ENCODE measurements at places on chromosomes 11 and 22. TPM values are rescaled to one million over a fixed set of nuclear protein-coding genes. Genes with fewer than 3 reads are reported as not detected.

GRCh38 chr11:78549624-78550409, 24.8 kb downstream of the NARS2 start:
- DNase-seq, result no peak

GRCh38 chr22:25383892-25384291, 164.5 kb downstream of the CRYBB2 start:
- DNase-seq, result no peak

DNA sequence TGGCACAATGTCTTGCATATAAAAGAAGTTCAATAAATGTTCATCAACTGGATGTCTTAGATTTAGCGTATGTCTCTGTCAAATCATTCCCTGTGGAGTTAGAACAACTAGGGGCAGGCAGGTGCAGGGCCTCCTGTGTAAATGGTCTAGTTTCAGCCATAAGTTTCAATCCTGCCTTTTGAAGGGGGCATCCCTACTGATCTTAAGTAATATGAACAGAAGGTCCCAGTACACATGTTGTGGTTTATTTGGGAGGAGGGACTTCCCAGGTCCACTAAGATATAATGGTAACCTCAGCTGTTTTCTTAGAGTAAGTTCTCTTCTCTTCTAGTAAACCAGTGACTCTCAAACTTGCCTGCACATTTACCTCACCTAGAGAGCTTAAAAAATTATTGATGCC, 19.8 kb downstream of the TTC12 start:
- DNase-seq, result no peak

DNA sequence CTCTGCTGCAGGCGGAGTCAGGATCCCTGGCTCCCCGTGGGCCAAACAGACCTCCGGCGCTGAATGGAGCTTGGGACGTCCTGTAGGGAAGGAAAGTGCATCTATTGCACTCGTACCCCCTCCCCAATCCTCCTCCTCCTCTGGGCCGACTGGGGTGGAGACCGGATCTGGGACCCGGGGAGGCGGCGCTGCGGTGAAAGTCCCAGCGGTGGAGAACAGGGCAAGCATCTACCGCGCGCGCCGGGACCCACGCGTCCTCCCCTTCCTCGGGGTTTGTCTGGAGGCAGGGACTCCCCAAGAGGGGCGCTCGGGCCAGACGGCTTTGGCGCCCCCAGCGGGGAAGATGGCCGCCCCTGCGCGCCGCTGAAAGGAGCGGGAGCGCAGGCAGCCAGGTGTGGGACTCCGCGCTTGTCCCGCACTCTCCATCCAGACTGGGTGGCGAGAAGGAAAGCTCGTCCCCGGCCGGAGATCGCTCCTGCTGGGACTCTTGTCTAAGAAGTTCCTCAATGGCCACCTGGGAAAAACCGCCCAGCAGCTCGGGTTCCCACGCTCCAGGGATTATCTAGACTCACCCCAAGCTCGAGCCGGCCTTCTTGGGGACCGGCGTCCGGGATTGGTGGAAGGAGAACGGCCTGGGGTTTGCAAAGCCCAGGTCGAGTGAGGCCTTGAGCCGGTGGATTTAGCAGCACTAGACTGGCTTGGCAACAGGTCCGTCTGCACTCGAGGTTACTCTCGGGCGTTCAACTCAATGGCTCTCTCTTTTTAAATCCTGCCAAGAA, 718 bp downstream of the FADS2 start:
- DNase-seq, result peak; percentile 67

- no peak for DNase-seq
These were observed 64.4 kb downstream of the CD82 start for GRCh38 chr11:44629732-44630345.

DNA sequence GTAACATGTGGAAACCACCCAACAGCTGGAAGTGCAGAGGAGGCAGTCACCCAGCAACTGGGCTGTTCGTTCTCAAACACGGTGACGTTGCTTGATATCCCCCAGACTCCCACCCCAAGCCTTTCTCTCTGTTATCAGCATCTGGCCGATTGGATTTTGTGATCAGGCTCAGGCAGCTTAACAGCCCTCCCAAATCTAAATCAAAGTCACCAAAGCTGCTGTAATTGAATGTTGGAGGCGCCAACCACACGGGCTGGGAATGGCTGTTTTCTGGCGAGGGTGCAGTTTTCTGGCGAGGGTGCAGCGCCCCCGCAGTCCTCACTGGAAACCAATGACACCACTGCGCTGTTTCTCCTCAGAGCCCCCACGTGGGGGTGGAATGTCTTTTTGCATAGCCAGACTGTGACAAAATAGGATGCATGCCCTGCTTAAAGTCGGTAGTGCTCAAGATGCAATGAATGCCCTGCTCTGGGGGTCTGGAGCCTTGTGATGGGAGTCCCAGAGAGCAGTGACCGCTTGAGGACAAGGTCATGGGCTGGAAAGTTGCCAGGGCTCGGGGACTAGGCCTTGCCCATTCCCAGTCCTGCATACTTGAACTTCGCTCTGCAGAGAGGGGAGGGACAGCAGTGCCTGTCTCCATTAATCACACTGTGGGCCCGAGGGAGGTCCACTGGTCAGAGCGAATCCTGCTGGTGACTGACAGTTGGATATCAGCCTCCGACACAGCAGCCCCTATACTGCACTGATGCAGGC, 105.3 kb downstream of the MORC2 start:
- DNase-seq, result no peak

DNA sequence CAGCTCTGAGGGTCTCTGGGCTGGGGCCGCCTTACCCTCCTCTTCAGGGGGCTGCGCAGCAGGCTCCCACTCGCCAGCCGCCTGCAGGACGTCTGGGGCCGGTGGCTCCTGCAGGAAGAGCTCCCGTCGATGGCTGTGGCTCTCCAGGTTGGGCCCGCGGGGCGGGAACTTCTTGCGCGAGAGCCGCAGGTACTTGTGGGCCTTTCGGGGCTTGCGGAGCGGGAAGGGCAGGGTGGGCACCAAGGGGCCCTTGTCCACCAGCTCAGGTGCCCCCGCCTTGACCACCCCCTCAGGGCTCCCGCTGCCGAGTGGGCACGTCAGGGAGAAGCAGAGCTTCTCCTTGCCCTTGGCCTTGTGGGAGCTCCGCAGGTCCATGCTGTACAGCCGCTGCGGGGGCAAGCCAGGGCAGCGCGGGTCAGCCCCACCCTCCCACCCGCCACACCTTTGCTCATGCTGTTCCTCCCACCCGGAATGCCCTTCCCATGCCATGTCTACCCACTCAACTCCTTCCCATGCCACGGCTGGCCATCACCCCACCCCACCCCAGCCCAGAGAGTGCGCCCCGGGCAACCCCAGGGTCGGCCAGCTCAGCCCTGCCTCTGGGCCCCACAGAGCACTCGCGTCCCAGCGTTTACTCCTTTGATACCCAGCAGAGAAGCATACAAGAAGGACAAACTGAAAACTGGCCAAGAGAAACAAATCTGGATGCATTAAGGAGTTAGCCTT, 18.0 kb downstream of the CBX7 start:
- no peak for DNase-seq

DNA sequence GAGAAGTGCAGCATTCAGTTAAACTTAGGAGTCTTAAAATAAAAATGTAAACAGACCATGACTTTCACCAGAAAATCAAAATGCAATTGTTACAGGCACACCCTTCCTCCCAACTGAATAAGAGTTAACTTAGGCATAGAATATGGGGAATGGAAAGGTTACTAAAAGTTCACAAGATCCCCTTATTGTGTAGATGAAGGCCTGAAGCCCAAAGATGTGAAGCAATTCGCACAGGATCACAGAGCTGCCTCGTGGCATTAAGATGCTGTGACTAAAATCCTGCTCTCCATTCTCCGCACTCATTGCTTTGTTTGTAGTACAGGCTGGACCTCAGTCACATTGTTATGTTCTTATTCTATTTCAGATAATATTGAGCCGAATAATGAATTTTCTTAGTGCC, 4.0 kb downstream of the MS4A5 start:
- DNase-seq, result peak; percentile 2

- DNase-seq, result peak; percentile 95
These were observed 19.7 kb downstream of the ATG16L2 start for GRCh38 chr11:72833811-72834493.

DNA sequence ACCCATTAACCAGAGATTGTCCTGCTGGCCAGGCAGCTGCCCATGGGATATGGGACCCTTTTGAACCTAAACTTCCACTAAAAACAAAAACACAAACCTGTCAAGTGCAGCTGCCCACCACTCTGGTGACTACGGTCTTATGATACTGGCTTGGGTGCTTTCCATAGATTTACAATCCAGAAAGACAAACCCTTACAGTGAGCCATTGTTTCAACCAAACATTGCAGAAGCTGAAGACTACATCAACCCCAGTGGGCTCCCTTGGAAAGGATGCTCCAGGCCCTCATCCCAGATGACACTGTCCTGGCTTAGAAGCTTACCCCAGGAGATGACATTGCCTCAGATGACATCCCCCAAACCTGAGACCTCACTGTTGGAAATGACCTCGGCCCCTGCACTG, 56.9 kb upstream of the WNT11 start:
- no peak for DNase-seq

DNA sequence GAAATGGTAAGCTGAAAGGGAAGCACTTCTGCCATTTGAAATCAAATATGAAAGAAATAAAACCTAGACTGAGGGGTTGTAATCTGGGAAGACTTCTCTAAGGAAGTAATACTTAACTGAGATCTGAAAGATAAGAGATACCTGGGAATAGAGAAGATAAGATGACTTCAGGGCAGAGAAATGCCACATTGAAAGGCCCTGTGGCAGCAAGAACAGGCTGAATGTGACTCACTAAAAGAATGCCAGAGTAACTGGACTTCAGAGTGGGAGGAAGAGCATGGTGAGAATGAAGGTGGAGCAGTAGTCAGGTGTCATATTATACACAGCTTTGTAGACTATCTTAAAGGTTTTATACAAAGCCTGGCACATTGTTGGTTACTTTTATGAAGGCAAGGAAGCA, 17.6 kb downstream of the CALCA start:
- DNase-seq, result no peak

- no peak for DNase-seq
These were observed 47.2 kb downstream of the CCDC34 start for GRCh38 chr11:27315836-27316235.

GRCh38 chr22:27070594-27070993, 413.2 kb downstream of the MIAT start:
- DNase-seq, result no peak

DNA sequence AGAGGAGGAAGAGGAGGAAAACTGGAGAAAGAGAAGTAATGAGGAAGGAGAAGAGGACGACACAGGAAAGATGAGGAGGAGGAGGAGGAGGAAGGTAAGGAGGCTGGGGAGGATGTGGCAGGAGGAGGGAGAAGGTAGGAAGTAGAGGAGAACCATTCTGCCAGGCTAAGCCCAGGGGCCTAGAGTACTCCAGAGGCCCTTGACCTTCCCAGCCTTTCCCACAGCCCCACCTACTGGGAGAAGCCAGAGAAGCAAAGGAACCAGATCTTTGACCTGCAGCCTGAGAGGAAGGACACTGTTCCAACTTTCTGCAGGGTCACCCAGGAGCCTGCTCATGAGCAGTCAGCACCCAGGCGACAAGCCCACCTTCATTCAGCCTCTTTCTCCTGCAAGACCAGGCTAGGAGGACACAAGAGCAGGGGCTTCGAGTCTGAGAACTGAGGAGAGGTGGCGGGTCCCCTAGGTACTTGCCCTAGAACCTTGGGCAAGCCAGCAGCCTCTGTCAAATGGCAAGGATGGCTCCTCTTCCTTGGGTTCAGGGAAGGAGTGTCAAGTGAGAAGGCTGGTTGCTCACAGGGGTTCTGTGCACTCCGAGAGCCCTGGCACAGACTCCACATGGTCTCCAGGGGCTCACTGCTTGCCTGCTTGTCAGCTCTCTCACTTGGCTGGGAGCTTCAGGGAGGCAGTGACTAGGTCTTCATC, 27.9 kb upstream of the OAF start:
- DNase-seq, result no peak

- DNase-seq, result no peak
These were observed 38.3 kb downstream of the ZBTB16 start for GRCh38 chr11:114097832-114098231.

DNA sequence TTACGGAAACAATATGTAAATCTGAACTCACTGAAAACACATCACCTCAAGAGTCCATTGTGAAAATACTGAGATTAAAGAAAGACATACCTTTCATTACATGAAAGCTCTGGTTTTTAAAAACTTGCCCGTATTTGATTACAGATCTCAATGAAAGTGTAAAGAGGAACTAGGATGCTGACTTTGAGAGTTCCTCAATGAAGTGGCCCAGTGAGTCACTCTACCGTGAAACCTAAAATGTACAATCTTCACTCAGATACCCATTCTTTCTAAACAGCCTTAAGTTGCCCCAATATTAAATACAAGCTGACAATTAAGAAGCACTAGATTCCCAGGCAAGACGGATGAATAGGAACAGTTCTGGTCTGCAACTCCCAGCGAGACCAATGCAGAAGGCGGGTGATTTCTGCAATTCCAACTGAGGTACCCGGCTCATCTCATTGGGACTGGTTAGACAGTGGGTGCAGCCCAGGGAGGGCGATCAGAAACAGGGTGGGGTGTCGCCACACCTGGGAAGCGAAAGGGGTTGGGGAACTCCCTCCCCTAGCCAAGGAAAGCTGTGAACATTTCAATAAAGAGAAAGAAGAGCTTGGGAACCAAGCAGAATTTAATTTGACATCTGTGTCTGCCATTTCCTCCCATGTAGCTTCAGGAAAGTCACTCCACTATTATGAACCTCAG, 33.8 kb upstream of the OR9G4 start:
- DNase-seq, result no peak

- DNase-seq, result peak; percentile 22
These were observed at the start of gene OPCML for GRCh38 chr11:133531971-133532651. Gene OPCML, minus strand, starts transcription at chr11:133532501.

DNA sequence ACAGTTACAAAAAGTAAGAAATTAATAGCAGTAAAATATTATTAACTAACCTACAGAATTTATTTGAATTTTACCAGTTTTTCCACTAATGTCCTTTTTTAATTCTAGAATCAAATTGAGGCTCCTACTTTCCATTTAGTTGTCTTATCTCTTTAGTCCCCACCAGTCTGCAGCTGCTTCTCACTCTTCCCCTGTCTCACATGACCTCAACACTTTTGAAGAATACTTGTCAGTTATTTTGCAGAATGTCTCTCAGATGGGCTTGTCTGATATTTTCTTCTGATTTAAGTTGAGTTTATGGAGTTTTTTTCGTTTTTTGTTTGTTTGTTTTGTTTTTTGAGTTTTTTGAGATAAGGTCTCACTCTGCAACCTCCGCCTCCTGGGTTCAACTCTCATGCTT, 74.3 kb upstream of the ADORA2A start:
- no peak for DNase-seq

GRCh38 chr22:19635644-19636043, 78.7 kb upstream of the SEPTIN5 start:
- no peak for DNase-seq

DNA sequence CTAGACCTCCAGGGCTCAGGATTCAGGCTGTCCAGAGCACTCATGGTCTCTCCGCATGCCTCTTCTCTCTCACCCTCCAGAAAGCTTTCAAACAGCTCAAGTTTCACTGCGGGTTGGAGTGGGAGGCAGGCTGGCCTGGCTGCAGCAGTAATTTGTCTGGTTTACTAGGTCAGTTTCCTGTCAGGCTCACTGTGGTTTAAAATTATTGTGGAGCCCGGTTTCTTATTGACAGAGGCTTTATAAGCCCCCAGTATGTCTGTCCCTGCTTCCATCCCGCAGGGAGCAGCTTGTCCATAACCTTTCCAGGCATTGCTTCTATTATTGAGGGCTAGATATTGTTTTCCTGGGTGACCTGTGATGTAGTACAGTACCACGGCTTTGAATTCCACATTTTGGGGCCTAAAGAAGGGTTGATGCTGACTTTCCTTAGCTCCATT, 235.3 kb upstream of the SORL1-AS1 start:
- DNase-seq, result peak; percentile 80

GRCh38 chr22:25134451-25134850, 65.2 kb upstream of the CRYBB3 start:
- no peak for DNase-seq

The SEZ6L gene
- 0.31 TPM for total RNA-seq

The OR4D5 gene
- 0.04 TPM for total RNA-seq

The SDHD gene
- 86.3 TPM for total RNA-seq

The TRIM51 gene
- total RNA-seq, result not detected

The TMEM86A gene
- 2.6 TPM for total RNA-seq

The KCNK4 gene
- total RNA-seq, result 0.13 TPM

All from muscle of leg (tissue), 16 donors.